ENCODE measurements at places on chromosomes 3 and 15.

DNA sequence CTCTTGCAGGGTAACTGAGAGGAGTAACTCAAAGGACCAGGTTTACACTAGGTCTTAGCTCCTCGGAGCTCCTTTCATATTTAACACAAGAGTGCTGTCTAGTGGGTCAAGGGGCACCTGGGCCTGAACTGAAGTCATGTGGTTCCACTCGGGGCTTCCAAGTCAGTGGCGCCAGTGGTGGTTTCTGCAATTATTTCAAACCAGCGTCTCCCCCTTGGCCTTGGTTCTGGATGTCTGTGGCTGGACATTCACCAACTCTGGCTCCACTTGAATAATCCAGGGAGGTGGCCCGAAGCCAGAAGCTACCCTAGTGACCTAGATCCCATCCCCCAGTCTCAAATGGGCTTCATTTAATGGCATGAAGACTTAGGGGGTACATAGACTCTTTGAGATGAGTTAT lies 144.3 kb upstream of the ADAMTS9 start:
- no peak for DNase-seq

DNA sequence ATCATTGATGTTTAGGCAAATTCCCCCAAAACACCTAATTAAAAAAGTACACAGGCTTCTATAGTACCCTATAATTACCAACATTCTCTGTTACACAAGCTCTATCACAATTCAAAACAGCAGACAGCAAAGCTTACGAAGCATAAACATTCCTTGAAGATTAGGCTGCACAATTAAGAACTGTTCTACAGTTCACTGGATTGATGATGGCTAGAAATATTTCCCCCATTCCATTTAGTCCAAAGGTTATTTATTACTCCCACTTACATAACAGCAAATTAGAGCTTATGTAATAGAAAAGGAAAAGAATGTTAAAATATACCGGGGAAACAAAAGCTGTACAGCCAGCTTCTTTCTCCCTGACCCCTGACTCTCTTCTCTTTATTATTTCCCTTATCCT lies 49.3 kb downstream of the UACA start:
- DNase-seq, result no peak

DNA sequence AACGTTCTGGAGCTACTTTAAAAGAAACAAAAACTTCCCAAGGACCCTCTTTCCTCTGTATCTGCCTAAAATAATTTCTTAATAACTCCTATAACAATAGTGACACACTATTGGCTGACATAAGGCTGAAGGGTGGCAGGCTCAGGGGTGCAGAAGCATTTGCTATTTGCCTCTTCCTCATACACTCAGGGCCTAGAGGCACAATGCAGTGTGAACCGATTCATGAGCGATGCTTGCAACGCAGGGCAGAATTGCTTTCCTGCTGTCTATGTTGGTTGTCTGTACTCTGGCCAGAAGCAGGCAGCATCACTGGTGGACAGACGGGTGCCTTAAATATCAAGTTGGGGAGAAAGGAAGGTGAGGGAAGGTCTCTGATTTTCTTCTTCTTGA lies 157.4 kb downstream of the AGBL1 start:
- no peak for DNase-seq

- DNase-seq, result no peak
Measured at GRCh38 chr3:187750513-187751123, 5.3 kb upstream of the BCL6 start.

All from A172 (cell line).